ENCODE measurements at places on chromosomes 2 and 18. TPM values are rescaled to one million over a fixed set of nuclear protein-coding genes. Genes with fewer than 3 reads are reported as not detected.

Gene FAM237A
- total RNA-seq = not detected

Gene AGXT
- not detected for total RNA-seq

Gene MOGAT1
- not detected for total RNA-seq

Gene SALL3
- total RNA-seq = not detected

Gene GPR35
- total RNA-seq = 0.74 TPM

Gene TCF23
- total RNA-seq = not detected

Gene KCNE4
- total RNA-seq = 43.9 TPM

Gene CCDC68
- total RNA-seq = 6.9 TPM

Gene GPR155
- 4.8 TPM for total RNA-seq

Gene CFAP65
- total RNA-seq = not detected

Gene BCL2
- 2.2 TPM for total RNA-seq

Gene ARPC2
- total RNA-seq = 269 TPM

All from smooth muscle cell of bladder (primary cell).